Transverse colon (tissue), 4 donors: ENCODE measurements at places on chromosomes 12 and 14.

GRCh38 chr14:34180869-34181268 lies 230.0 kb upstream of the EGLN3 start:
- no peak for DNase-seq

- no peak for DNase-seq
Measured at GRCh38 chr12:130788515-130788914, 50.5 kb downstream of the STX2 start.

DNA sequence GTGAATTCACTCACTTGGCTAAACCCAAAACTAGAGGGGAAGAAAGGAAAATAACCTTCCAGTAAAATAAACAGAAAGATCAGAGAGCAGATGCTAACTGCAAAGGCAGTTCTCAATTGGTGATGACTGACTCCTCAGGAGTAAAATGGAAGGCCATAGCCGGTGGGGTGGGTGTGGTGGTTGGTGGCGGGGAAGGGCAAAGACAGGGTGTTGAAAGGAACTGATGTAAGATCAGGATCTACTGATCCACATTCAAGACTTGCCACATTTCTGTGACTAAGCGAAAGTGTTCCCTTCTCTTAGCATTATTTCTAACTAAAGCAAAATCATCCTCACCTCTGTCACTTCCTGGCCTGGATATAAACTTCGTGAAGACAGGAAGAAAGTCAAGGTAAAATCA lies 26.3 kb upstream of the TC2N start:
- DNase-seq = no peak

DNA sequence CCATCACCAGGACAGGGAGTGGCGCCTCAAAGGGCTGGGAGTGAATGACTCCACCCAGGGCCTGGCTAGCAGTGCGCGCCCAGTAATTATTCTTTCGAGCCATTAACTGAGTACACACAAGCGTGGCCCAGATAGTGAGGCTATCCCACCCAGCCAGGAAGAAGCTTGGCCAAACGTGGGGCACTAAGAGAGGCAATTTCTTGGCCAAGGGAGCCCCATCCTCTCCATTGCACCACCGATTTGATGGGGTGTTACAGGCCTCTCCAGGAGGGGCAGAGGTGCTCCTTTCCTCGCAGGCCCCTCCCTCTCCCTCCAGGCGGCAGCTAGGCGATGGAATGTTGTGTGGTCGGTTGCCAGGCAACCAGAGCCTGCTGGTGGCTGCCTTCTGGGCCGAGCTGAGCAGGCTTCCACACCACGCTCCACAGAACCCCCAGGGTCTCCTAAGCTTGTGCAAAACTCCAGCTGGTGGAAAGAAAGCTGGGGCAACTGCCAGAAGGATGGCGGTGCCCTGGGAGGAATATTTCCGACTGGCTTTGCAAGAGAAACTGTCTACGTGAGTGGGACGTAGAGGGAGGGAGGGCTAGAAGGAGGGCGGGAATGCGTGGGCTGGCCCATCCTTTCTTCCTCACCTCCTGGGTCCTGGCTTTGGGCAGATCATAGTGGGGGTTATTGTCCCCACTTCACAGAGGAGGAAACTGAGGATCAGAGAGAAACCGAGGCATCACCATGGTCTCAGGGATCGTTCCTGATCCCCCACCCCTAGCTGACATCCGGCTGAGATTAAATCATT lies at the start of gene CFAP73:
Gene CFAP73 (plus strand): TSS at position 364 of the 790 bp plus-strand sequence. CDS start 134 bp downstream, at position 498.
- DNase-seq = peak; percentile 71

DNA sequence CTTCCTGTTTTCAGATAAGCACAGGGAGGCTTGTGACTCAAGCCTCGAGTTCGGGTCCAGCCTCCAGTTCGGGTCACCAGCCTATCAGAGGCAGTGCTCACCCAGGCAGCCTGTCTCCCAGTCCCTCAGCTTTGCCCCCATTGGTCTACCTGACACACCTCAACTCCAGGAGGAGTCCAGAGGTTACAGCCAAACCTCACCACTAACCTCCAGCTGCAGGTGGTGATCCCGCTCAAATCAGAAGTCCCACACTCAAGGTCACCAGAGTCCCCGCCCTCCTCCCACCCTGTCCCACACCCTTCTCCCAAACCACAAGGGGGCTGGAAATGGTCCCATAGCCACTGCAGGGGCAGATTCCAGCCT lies 42.1 kb downstream of the KDM2B start:
- peak; percentile 38 for DNase-seq

DNA sequence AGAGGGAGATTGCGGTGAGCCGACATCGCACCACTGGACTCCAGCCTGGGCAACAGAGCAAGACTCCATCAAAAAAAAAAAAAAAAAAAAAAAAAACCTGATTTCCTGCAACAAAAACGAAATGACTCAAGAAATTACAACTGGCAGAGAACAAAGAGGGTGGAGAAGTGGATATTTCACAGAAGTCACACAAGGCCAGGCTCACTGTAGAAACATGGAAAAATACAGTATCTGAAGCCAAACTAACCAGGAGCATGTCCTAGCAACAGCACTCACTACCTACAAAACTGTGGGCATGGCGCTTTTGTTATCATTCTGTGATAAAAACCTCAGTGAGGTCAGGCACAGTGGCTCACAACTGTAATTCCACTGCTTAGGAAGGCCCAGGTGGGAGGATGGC lies 11.7 kb upstream of the MMP17 start:
- DNase-seq = no peak

DNA sequence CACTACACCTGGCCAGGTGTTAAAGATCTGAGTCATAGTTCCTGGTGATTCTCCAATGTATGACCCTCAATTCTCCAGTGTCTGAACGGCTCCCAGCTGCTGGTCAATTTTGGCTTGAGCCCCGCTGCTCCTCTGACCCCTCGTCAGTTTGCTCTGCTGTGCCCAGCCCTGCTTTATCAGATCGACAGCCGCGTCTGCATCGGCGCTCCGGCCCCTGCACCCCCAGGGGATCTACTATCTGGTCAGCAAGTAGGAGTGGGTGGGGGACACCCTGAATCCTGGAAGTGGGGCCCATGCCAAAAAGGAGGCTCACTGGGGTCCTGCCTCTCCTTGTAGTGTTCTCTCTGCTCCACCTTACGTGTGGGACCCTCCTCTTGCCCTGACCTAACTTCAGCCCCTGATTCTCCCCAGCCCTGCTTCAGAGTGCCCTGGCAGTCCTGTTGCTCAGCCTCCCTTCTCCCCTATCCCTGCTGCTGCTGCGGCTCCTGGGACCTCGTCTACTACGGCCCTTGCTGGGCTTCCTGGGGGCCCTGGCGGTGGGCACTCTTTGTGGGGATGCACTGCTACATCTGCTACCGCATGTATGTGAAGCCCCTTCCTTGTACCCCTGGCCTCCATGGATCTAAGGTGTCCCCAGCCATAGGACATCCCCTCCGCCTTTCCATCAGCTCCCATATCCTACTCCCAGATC lies 5.0 kb downstream of the SLC39A5 start:
- no peak for DNase-seq

- no peak for DNase-seq
Measured at GRCh38 chr12:89890161-89890560, 181.5 kb upstream of the ATP2B1 start.

- no peak for DNase-seq
Measured at GRCh38 chr14:60775296-60775695, 40.7 kb downstream of the MNAT1 start.

DNA sequence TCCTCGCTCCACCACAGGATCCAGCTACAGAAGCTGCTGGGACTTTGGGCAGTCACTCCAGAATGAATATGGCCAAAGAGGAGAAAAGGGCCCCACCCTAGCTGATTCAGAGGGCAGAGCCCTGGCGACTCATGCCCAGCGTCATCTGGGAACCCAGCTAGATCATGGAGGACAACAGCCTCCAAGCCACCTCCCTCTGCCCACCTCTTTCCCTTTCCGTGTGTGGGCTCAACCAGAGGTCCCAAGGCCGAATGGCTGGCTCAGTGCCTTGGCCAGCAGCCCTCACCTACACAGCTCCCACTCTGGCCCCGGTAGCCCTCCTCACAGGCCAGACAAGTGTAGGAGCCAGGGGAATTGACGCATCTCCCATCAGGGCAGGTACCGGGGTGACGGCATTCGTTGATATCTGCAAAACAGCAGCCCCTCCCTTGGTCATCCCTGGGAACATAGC lies 17.4 kb downstream of the ISCA2 start:
- DNase-seq = no peak

DNA sequence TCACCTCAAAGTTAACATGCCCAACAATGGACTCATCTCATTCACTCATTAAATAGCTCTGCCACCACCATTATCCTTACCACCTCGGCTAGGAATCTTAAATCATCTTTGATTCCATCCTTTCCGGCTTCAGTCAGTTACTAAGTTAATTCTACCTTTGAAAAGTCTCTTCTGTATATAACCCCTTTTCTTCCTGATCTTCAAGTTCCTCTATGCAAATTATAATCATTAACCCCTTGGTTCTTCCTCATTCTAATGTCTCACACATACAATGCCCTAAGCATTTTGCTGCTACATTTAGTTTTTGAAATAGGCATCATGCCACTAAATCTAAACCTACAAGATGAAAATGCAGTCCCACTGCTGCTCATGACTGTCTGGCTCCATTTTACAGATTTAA lies 51.6 kb downstream of the ATP2B1 start:
- DNase-seq = no peak

DNA sequence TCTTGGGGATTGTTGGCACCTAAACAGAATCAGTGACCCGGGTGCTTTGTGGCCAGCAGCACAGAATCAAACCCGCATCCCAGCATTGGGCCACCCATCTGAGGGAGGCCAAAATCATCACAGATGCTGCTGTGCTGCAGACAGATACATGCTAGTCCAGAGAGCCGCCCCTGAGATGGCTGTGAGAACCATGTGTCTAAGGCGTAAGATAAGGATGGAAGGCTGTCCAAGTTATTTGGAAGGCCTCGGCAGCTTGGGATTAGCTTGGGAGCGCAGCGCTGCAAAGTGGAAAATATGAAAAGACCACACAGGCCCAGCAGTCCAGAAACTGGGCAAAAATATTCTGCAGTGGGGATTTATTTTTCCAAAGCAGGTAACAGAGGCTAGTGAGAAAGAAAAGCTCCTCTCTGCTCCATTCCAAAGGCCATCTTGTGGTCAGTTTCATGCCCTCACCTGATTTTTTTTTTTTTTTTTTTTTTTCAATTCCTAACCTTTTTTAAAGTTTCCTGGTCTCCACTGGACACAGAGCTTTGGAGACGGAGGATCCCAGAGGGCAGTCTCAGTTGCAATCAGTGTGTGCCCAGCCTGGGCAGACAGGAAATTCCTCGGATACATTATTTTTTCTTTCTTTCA lies 178.9 kb upstream of the BCL2L14 start:
- DNase-seq = no peak

DNA sequence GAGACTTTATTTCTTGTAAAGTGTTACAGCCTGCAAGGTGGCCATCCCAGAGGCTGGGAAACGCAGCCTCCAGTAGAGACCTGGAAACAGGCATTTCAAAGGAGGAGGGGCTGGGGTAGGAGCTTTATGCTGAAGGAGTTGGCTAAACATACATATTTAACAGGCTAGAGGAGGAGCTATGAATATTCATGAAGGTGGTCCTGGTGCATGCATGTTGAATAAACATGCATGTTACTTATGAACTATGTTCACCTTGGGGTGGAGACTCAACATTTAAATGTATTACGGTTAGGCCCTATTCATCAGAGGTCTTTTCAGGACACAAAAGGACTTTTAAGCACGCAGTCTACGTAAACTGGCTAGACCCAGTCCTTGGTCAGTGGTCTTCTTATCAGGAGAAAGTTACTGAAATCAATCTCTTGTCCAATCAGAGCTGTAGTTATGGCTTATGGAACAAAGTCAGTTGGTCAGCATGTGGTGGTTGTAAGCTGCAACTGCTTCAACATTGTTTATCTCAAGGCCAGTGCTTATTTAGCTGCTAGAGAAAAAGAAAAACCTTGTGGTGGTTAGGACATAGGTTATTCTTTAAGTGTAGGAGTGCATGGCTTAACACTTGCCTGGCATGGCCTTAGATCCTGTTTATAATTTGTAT lies 11.4 kb upstream of the ARF6 start:
- DNase-seq = no peak
